ENCODE measurements at places on chromosomes 3 and 15.
A peak's percentile ranks its signal among the peaks of the same experiment; 100 is the strongest.

GRCh38 chr3:13570391-13571194 lies 21.7 kb downstream of the FBLN2 start:
- DNase-seq = no peak

DNA sequence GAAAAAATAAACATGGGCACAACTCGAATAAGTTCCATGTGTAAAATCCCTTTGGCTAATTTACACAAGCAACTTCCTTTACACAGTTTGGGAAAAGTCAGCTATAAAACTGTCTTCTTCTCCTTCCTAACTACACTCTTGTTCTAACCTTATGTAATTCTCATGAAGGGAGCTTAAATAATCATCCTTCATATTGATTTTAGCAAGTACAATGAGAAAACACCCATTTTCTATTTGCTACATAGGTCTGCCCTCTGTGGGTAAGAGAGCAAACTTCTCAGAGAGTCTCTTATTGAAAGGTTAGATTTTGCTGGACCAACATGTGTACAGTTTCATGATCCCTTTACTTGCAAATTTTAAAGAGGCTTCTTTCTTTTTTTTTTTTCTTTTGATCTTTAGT lies 398.5 kb downstream of the ROBO1 start:
- no peak for DNase-seq

DNA sequence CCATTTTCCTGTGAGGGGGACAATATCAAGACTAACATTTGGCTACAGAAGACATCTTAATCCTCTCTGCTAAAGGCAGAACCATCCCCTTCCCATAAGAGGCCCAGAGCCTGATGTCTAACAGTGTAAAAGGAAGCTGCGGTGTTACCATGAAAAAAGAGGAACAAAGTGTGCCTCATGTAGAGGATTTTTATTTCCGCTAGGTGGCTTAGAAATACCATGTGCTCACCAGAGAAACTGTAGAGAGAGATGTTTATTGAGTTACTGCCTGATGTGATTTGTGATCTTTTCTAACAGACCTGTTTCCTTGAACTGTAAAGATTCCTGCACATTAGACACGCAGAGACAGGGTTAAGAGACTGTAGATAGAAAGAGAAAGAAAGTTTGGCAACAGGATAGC lies 22.0 kb downstream of the OR5H15 start:
- no peak for DNase-seq

DNA sequence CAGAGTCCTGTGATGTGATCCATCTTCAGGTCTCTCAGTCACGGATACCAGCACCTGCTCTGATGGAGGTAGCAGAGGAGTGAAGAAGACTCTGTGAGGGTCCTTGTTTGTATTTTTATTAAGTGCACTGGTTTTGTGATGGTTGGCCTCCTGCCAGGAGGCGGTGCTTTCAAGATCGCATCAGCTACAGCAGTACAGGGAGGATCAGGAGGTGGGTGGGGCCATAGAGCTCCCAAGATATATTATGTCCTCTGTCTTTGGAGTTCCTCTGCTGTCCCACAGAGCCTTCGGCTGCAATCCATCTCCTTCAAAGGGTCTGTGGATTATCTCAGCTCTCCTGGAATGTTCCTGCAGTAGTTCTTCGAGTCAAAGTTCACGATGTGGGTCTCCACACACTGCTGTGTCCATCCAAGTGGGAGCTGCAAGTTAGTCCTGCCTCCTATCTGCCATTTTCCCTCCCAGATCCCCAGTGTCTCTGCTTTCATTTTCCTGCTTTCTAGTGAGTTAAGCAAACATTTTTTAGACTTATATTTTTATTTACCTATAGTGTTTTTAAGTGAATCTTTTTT lies 54.7 kb downstream of the TM2D3 start:
- DNase-seq = no peak

DNA sequence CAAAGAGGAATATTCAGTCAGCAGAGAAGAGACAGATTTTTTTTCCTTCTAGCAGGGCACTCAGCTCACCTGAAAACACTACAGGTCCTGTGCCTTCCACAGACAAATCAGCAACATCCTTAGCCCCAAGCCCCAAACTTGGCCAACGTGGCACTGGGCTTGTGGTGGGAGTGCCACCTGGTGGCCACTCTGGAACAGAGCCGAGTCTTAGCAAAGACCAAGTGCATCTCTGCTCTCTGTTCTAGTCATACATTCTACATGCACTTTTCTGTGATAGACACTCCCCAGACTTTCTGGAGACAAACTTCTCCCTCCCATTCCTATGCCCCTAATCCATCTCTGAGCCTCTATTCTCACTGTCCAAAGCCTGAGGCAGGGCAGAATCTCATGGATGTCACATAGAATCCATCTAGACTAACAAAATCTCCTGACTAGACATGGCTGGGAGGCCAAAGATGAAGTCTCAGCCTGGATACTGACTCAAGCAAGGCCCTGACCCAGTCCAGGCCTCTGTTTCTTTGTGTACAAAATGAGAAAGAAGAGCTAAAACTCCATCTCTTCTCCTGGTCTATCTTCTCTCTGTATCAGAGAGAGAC lies 5.1 kb upstream of the SEMA7A start:
- DNase-seq = no peak

DNA sequence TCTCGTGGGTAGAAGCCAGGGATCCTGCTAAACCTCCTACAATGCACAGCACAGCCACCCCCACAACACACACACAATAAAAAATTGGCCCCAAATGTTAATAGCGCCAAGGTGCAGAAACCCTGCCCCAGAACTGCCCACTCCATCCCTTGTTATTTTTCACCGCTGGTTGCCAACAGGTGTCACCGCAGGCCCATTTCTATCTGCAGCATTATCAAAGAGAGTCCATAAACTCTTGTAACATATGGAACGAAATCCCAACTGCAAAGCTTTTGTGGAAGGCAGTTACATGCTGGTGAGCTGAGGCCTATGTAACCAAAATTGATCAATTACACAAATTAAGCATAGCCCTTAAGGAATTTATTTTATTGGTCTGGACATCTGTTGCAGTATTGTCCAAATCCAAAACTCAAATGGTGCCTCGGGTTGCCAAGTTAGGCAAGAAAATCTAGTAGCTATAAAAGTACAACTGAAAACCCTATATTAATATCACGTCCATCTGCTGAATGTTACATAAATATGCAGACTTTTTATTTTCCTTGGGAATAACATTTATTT lies 66.2 kb downstream of the SAMMSON start:
- DNase-seq = no peak

DNA sequence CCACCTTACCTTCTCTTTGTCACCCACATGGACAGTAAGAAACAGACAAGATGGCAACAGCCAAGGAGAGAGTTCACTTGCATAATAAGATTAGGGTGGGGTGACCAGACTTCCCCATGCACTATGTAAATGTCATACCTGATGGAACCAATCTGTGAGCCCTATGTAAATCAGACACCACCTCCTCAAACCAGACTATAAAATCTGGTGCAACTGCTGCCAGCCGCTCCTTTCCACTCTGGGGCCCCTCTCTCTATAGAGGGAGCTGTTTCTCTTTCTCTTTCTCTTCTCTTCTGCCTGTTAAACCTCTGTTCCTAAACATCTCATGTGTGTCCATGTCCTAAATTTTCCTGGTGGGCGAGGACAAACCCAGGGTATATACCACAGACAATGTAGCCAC lies 405.5 kb upstream of the CNTN4 start:
- no peak for DNase-seq

- DNase-seq = no peak
Measured at GRCh38 chr3:43165786-43166185, 59.9 kb upstream of the POMGNT2 start.

DNA sequence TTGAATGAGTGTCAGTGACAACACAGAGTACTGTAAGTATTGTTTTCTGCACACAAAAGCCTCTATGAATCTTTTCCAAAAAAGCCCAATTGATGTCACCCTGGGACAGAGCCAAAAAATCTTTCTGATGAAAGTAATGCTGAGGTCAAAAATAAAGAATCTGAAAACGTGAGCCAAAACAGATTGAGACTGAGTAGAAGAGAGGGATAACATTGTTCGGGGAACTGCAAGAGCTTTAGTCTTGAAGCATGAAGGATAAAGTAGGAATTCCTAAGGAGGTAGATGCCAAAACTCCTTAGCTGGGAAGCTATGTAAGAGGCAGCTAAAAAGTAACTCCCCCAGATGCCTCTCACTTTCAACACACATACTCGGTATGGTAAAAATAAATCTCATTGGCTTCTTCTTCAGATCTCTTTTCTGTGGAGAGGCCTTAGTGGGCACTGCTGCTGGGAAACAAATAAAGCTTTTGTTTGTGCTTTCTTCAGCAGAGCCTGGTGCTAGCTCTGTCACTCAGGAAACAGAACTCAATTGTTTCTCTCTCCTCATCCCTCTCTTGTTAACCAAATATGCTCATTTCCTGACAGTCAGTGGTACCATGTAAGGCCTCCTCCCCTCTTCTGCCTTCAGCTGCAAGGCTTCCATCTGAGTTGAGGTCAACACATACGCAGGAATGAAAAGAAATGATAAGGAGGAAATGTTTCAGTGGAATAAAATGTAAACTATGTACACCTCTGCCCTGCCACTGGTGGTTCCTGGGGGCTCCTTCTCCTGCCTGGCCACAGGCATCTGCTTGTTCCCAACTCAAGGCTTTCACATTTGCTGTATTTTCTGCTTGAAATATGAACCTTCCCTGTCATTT lies 58.1 kb downstream of the CD200 start:
- DNase-seq = peak; percentile 88

GRCh38 chr3:180698760-180699270 lies 19.5 kb upstream of the CCDC39 start:
- no peak for DNase-seq

DNA sequence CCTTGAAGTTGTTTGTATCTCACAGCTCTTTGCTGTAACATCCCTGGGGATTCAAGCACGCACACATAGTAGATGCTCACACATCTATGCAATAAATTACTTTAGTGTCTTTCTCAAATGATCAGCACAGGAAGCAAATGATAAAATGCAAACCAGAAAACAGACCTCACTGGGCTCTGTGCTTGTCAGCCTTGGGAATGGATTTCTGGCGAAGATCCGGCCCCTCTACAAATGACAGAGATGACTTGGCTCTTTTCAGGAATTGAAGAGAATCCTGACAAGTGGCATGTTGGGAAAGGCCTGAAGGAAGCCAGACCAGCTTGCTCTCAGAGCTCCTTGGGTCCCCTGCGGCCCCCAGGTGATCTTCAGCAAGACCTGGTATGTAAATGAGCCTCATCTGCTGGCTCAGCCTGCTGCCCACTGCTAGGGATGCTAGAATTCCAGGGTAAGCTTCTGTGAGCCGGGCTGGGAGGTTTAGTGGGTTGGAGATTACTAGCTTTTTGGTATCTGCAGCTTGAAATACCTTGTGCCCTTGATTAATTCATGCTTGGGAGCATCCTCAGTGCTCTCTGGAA lies 54.1 kb downstream of the LPP start:
- no peak for DNase-seq

DNA sequence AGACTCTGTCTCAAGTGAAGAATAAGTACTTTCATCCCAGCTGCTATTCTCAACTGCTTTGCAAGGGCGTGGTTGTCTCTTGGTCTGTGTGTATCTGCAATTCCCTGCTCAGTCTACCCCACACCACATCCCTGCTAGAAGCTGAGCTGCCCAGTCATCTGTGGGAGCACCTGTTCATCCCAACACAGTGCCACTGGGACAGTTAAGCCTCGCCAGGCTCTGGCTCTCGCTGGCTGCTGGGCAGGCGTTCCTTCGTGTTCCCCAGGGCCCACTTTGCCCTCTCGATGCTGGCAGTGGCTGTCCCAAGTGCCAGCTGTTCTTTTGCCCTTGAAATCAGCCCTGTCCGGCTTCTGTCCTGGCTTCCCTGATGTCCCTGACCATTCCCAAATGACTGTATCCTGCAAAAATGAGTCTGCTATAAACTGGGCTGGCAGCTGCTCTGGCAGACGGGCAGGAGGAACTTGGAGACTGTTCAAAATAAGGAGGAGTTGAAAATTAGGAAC lies 91.6 kb upstream of the KLHL25 start:
- no peak for DNase-seq

DNA sequence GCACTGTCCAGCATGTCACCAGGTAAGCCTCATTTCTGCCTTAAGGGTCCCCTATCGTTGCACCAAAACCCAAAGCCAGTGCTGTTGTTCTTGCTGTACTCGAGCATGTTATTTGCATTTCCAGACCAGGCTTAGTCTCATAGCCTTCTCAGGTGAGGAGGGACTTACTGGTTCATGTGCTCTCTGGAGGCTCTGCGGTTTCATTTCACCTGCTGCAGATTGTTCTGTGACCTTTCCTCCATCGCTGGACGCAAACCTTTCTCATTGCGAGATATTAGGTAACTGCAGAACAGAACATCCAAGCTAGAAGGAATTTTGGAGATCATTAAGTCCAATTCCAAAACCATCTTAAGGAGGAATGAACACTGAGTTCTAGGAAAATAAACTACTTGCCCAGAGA lies 187.3 kb upstream of the BCL6 start:
- DNase-seq = no peak

All from HS-5 (cell line).